ENCODE measurements at places on chromosomes 2 and 18.

DNA sequence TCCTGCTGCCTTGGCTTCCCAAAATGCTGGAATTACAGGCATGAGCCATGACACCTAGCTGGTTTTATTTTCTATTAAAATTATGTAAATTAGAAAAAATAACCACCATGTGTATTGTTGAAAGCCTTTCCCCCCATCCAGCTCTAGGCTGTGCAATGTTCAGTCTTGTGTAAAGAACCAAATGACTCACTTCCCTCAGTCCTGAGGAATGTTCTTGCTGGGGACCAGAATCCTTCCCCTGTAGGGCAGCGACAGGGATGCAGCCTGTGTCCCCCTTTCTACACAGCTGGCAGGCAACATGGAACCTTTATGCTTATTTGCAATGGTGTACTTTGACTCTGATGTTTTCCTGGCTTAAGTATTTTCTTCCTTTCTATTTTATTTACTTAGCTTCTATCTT is 29.4 kb downstream of the AOX1 start:
- DNase-seq: peak; percentile 80

DNA sequence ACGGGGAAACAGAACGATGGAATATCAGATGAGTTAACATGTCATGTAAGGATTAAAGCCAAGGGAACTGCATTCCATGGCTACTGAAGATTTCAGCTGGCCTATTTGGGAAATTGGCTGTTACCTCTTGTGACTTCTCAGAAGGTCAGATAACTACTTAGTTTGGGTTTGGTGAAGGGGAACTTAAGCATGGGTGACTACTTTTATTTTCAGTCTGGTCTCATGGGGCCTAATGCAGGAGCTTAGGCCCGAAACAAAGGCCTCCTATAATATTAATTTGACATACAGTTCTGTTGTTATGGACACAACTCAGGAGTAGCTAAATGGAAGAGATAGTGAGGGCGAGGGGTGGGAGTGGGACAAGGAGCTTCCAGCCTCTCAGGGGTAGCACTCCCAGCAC is 44.0 kb upstream of the TXNDC2 start:
- no peak for DNase-seq

GRCh38 chr2:133377021-133377481 is 191.2 kb downstream of the NCKAP5 start:
- peak; percentile 62 for DNase-seq

GRCh38 chr2:204842661-204843485 is 297.6 kb downstream of the PARD3B start:
- DNase-seq: peak; percentile 97

DNA sequence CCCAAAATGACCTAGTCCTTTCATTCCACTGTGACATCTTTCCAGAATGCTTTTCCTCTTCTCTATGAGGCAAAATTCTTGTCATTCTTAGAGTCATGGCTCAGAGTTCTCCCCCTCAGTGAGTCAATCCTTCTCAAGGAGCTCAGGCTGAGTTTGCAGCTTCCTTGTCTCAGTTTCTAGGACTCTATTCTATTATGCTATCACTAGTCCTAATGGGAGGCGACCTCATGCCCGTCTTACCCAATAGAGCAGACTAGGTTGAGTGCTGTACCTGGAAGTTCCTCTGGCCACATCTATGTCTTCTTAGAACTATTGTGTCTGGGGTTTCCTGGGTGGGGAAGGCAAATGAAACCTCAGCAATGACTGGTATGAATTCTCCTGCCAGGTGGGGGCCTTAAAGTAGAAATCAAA is 51.5 kb downstream of the HAUS1 start:
- DNase-seq: peak; percentile 95

GRCh38 chr2:180411661-180412060 is 404.6 kb upstream of the CWC22 start:
- no peak for DNase-seq

- DNase-seq: peak; percentile 89
These were observed 515 bp upstream of the PLEKHB2 start for GRCh38 chr2:131104487-131105155.

DNA sequence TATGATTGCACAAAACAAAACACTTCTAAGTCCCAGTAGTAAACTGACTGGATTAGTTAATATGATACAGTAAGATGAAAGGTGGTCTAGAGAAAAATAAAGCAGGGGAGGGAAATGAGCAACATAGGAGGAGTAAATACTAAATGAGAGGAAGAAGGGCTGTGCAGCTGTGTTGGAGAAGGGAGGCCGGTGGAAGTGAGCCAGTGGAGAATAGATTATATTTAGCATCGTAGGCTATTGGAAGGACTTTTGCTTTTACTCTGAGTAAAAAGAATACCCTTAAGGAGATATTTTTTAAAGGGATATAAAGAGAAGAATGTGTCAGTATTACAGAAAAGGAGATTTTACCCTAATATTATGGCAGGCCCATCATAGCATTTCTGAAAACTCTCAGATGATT is 12.7 kb downstream of the WDR75 start:
- DNase-seq: no peak

- no peak for DNase-seq
These were observed 38.0 kb downstream of the PPP3R1 start for GRCh38 chr2:68214381-68214780.

DNA sequence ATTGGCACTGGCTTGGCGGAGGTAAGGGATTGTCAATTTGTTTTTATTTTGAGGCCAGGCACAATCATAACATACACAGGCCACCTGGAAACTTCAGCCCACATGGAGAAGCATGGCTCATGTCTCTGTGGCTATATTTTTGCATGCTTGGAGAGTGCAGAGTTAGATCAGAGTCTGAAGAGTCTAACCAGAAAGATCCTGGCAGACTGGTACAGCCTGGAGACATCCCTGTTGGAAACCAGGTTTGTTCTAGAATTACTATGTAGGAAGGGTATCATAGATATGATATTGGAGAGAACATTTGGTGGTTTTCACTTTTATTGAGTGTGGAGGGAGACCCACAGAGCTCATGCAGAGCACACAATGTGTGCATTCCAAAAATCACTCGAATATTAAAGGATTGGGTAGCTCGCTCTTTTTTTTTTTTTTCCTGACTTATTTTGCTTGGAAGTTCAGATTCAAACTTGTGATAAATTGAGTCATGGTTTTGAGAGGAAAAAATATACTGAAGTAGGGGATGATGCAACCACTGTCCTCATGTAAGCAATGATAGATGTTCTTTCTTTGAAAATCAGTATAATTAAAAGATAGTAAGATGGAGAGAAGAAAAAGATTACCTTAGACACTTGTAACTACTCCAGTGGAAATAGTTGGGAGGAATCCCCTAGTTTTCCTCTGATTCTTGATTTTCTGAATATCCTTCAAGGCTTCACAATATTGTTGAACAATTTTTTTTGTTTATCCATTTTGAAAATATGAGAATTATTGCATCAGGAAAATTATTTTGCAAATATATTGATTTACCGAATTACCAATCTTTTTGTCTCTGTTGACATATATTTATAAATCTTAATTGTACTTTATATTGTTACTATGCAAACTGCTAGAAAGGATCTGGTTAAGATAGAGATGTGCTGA is 185.7 kb upstream of the ZEB2 start:
- peak; percentile 56 for DNase-seq

- peak; percentile 86 for DNase-seq
These were observed 81.3 kb downstream of the CDC42EP3 start for GRCh38 chr2:37590119-37590571.

- DNase-seq: peak; percentile 1
These were observed 474.9 kb downstream of the NRXN1 start for GRCh38 chr2:50556934-50557575.

GRCh38 chr2:134248913-134249312 is 5.0 kb upstream of the MGAT5 start:
- no peak for DNase-seq

DNA sequence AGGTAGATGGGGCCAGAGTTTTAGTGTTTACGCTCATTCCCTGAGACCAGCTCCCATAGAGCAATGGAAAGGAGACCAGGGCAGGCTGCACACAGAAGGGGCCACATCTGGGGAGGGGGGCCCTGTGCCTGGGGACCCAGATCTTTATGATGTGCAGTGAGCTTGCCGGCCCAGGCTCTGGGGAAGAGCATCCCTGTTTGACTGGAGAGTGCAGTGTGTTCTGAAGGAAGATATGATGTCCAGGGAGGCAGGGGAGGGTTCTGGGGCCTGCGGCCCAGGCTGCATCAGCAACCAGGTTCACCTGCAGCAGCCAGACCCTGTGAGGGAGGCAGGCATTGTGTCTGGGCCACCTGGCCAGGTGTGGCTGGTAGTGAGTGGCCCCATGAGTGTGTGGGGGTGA is 13.8 kb downstream of the TPO start:
- no peak for DNase-seq

DNA sequence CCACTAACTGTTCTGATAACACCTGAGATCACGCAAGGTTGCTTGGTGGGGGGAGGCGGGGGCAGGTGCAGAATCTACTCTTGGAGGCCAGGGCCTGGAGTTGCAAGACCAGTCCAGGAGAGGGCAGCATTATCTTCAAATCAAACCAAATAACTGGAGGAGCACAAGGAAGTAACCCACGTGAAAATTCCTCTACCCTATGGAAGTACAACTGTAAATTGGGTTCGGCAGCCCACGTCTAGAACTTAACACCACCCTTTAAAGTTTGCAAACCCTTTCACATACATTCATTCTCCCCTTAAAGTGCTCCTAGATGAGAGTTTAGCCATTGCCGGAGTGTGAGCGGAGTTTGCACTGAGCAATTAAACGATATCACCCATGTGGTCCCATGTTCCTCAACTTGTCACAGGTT is 19.6 kb upstream of the CXCR1 start:
- DNase-seq: peak; percentile 83

GRCh38 chr2:239305771-239306170 is 95.0 kb downstream of the HDAC4 start:
- DNase-seq: no peak

GRCh38 chr2:196344397-196344796 is 173.0 kb upstream of the STK17B start:
- no peak for DNase-seq

DNA sequence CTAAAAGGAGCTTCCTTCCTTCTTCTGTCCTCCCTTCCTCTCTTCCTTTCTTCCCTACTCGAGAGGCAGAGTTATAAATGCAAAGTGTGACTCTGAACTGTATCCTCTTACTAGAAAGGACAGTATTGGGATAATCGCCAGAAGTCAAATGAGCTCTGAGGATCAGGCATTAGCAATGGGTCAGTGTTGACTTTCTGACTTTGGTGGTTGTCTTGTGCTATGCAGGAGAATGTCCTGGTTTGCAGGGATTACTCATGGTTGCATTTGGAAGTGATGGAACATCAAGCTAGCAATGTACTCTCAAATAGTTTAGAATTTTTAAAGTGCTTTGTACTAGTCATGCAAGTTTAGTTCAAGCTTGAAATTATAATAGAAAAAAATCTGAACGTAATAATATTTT is 115.6 kb downstream of the TXNL1 start:
- DNase-seq: peak; percentile 56

DNA sequence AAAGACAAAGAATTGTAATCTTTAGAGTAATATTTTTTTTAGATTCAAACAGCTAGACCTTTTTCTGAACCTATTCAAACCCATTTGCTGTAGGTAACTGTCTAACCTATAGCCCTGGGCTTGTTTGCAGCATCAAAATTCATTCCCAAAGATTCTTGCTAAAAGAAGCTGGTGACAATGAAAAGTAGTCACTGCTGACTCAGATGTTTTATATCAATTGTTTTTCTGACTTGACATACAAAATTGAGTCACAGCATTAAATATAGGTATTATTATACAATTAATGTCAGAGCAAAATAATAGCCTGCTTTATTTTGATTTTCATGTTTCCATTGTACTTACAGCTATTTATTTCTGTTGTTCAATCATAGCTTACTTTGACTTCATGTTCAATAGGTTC is 320.3 kb upstream of the NRP2 start:
- no peak for DNase-seq

DNA sequence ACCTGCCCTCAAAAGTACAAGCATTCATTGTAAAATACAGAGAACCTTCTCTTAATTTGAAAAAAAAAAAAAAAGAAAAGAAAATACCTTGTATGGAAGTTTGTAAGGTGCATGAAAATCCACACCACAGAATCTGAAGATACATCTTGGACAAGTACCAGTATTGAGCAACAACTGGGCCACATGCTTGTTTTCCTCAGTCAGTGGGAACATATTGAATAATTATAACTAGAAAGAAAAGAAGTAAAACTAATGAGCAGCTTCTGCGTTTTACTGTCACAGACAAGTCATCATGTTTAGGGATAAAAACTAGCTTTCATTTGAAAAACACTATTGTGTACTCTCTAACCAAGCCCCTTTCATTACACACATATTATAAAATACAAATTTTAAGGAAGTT is 5.8 kb upstream of the PEX13 start:
- DNase-seq: peak; percentile 57

GRCh38 chr2:58939388-58939787 is 698.3 kb upstream of the FANCL start:
- peak; percentile 58 for DNase-seq

- no peak for DNase-seq
These were observed 128.5 kb downstream of the EN1 start for GRCh38 chr2:118718921-118719320.

DNA sequence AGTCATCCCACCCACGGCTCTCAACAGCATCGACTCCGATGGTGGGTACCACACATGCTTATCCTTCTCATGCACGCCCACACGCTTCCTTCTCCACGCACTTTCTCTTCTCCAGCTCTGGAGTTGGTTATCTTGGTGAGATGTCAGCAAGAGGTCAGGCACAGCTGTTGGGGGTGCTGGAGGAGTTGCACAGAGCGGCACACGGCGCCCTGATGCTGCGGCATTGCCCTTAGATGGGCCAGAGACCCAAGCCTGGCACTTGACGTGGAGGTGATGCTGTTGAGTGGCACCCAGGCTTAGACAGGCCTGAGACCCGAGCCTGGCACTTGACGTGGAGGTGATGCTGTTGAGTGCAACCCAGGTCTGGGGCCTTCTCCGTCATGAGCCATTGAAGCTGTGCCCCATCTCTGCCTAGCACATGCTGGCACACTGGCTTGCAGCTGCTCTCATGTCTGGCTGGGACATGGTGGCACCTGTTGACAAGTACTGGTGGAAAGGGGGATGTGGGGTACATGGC is 83.2 kb downstream of the DGKD start:
- DNase-seq: no peak

- DNase-seq: no peak
These were observed 53.7 kb upstream of the TWSG1 start for GRCh38 chr18:9280849-9281248.

DNA sequence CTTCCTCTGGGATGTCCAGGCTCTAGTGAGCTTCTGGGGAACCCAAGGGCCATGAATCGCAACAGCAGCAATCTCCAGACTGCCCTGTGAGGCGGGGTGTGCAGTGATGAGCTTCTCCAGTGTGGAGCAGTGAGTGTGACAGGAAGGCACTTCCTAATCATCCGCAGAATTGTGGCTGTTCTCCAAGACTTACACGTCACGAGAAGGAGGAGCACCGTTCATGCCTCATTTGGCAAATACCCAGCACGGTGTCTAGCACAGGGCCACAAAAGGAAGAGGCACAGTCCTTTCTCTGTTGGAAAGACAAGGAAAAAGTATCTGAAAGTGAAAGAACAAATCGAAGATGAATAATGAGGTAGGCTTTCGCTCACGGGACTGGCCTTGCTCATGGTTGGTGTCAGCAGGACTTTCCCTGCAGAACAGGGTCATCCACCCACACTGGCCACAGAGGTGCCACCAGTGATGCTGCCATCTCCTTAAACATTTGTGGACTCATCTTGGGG is 125.1 kb upstream of the HAAO start:
- DNase-seq: peak; percentile 95

- DNase-seq: no peak
These were observed 21.0 kb downstream of the TGFBRAP1 start for GRCh38 chr2:105308382-105309146.

- DNase-seq: no peak
These were observed 7.0 kb downstream of the HJURP start for GRCh38 chr2:233847248-233847898.
